D341Med (cell line): ENCODE measurements at places on chromosomes 16 and 17.
A peak's percentile ranks its signal among the peaks of the same experiment; 100 is the strongest.

GRCh38 chr16:28151180-28151579 is 60.6 kb downstream of the XPO6 start:
- no peak for DNase-seq

- DNase-seq = no peak
These were observed 74.0 kb downstream of the TANC2 start for GRCh38 chr17:63039899-63040602.

- DNase-seq = no peak
These were observed 174.6 kb upstream of the RPH3AL start for GRCh38 chr17:527247-527646.

- DNase-seq = peak; percentile 38
These were observed 21.2 kb downstream of the SMG6 start for GRCh38 chr17:2282297-2282873.

- no peak for DNase-seq
These were observed 111.3 kb downstream of the HS3ST3A1 start for GRCh38 chr17:13490427-13490826.

- no peak for DNase-seq
These were observed 123.9 kb upstream of the LHX1 start for GRCh38 chr17:36813357-36813756.

GRCh38 chr17:10197721-10198508 is 491 bp downstream of the GAS7 start:
- DNase-seq = peak; percentile 27

- no peak for DNase-seq
These were observed 668 bp downstream of the ATPAF2 start for GRCh38 chr17:18038149-18038850.

DNA sequence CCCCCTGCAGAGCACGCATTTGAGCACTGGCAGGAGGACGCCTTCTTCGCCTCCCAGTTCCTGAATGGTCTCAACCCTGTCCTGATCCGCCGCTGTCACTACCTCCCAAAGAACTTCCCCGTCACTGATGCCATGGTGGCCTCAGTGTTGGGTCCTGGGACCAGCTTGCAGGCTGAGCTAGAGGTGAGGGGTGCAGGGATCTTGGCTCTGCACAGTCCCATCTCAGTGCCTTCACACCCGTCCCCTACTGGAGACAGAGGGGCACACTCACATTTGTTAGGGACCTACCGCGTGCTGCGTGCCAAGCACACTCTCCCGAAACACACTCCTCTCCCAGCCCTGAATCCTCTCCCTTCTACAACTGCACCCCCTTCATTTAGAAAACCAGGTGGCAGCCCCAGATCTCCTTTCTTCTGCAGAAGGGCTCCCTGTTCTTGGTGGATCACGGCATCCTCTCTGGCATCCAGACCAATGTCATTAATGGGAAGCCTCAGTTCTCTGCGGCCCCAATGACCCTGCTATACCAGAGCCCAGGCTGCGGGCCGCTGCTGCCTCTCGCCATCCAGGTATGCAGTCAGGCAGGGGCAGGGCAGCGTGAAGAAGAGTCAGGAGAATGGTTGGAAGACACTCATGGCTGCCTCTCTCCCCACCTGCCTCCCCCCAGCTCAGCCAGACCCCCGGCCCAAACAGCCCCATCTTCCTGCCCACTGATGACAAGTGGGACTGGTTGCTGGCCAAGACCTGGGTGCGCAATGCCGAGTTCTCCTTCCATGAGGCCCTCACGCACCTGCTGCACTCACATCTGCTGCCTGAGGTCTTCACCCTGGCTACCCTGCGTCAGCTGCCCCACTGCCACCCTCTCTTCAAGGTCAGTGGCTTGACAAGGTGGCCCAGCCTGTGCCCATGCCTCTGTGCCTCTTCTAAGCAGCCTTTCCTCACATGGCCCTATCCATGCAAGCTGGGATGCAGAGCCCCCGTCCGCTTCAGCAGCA is 6.3 kb downstream of the ALOX15B start:
- no peak for DNase-seq

DNA sequence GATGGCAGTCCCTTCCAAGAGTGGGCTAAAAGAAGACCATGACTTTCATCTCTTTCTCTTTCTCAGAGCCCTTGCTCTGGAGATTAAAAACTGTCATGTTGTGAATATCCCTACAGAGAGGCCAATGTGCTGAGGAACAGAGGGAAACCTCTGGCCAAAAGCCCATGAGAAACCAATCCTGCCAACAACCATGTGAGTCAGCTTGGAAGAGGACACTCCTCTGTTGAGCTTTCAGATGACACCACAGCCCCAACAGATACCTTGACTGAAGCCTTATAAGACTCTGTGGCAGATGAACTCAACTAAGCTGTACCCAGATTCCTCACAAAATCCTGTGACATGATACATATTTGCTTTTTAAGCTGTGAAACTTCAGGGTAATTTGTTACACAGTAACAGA is 19.6 kb downstream of the CPPED1 start:
- DNase-seq = no peak

DNA sequence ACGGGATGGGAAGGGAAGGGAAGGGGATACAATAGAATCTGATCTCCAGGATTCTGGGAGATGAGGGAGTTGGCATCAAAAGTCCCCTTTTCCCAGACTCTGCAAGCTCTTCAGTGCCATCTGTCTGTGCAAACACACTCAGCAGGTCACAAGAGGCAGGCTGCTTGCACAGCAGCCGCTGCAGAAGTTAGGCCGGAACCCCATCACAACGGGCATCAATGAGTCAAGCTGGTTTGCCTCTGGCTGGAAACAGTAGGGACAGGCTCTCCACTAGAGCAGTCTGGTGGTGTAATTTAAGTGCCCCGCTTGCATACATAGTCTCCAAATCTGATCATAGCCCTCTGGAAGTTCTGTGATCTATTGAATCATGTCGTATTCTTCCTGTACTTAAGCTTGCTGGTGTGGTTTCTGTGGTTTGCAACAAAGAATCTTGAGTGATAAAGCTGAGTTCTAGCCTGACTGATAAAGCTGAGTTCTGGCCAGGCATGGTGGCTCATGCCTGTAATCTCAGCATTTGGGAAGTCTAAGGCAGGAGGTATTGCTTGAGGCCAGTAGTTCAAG is 33.7 kb upstream of the KDM8 start:
- DNase-seq = peak; percentile 48

DNA sequence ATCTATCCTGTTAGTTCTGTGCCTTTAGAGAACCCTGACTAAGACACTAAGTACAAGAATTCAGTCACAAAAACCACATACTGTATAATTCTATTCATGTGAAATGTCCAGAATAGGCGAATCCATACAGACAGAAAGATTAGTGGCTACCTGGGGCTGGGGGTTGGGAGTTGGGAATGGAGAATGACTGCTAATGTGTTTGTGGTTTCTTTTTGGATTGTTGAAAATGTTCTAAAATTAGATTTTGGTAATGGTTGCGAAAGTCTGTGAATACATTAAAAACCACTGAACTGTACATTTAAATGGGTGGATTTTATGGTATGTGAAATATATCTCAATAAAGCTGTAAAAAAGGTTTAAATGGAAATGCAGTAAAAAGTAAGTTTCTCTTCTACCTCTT is 80.4 kb upstream of the AKTIP start:
- DNase-seq = no peak

DNA sequence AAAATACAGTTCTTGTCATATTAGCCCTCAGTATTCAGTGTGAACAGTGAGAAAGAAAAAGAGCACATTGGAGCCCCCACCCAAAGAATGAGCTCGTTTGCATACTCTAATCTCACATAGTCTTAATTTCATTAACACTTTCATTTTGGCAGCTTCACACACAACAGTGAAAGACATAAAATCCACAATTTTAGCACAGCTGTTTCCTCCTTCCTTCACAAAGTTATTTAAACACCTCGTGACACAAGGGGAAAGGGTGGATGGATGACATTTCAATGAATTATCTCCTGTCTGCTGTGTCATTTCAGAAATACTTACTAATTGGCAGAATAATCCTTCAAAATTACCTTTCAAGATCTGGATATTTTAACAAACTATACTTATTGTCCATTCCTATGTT is 299.3 kb downstream of the KCNJ2 start:
- no peak for DNase-seq

DNA sequence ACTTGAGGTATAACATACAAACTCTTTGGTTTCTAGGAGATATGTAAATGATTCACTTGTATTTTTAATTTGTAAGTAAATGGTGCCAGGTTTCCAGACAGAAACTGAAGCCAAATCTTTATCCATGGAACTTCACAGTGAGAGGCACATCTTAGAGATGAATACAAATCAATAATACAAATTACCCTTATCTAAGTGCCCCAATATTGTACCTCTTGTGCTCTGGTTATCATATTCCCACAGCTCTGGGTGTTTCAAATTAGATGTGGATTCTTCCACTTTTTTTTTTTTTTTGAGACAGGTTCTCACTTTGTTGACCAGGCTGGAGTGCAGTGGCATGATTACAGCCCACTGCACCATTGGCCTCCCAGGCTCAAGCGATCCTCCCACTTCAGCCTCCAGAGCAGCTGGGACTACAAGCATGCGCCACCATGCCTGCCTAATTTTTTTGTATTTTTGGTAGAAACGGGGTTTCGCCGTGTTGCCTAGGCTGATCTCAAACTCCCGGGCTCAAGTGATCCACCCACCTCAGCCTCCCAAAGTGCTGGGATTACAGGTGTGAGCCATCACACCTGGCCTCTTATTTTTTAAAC is 38.0 kb upstream of the DHX40 start:
- no peak for DNase-seq

DNA sequence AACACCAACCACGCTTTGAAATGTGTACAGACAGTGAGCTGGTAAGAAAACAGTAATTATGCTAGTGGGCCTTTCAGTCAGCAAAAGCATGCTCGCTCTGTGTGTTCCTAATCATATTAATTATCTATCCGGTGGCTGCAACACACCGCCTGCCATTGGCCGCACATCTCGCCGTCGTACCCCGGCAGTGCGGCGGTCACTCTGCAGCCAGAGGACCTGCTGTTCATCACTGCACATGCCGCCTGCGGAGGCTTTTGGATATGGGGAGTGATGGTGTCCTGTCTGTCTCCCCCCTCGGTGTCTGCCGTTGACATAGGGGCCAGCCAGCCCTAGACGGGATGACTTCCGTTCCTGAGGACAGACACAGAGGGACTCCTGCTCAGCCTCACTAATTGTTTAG is 68.5 kb downstream of the RPA1 start:
- DNase-seq = no peak

- no peak for DNase-seq
These were observed 262.3 kb downstream of the C16orf95 start for GRCh38 chr16:87054856-87055255.

- no peak for DNase-seq
These were observed 164.2 kb downstream of the CNTNAP4 start for GRCh38 chr16:76441391-76441790.

- no peak for DNase-seq
These were observed 10.5 kb downstream of the CEP295NL start for GRCh38 chr17:78892520-78892919.

DNA sequence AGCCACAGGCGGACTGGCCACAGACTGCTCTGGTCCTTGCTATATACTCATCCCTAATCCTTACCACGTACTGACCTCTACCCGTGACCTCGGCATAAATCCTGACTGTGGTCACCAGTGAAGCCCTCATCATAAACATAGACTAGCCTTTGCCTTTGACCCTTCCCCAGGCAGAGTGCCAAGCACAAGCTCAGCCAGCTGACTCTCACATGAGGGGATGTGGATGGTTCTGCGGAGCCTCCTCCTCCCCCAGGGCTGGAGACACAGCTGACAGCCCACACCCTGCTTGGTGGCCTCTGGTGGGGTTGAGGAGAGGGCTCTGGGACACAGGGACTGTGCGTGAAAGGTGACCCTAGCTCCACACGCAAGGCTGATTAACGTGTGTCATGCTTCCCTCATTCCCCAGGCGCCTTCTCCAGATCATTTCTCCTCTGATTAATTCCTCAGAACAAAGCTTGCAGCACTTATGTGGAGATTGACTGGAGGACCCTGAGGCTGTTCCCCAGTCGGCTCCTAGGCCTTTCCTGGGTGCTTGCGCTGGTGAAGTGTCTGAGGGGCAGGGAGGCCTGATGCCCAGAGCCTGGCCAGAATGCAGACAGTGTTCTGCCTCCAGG is 241.5 kb upstream of the NLRP1 start:
- DNase-seq = no peak

- no peak for DNase-seq
These were observed 14.1 kb downstream of the ALDH3A1 start for GRCh38 chr17:19733953-19734526.

GRCh38 chr16:84973776-84974523 is 37.4 kb downstream of the ZDHHC7 start:
- no peak for DNase-seq

DNA sequence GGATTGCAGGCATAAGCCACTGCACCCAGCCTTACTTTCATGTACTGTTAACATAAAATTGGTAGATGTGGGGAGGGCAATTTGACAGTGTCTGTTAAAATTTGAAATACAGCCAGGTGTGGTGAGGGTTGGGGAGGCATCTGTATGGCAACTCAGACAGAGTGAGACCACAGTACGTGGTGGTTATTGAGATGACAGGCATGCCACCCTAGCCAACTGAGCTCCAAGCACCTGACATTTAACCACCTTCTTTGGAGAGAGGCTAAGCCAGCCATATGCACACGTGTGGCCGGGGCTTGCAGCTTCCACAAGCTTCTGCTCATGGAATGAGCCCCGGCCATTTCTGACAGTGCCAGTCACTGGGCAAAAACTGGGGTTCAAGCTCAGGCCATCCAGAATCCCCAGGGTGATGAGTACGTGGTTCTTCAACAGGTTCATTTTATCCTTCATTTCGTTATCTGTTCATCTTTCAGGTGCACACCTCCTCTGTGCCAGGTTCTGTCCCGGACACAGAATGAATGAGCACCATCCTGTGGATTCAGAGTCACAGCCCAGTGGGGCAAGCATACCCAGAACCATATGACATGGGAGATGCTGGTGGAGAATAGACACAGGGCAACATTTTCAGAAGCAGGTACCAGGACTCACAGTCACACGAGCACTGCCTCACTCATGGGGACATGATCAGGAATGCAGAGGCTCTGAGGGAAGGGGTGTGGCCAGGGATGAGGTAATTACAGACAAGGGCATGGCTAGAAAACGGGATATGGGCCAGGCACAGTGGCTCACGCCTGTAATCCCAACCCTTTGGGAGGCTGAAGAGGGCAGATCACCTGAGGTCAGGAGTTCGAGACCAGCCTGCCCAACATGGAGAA is 36.2 kb downstream of the C16orf82 start:
- peak; percentile 2 for DNase-seq

GRCh38 chr17:80482555-80483308 is 6.3 kb upstream of the NPTX1 start:
- DNase-seq = no peak

- no peak for DNase-seq
These were observed 25.4 kb downstream of the CCR7 start for GRCh38 chr17:40539711-40540411.

- DNase-seq = no peak
These were observed 80.2 kb upstream of the ALOX12 start for GRCh38 chr17:6915620-6916019.

GRCh38 chr16:77165006-77165405 is 26.0 kb upstream of the MON1B start:
- no peak for DNase-seq

GRCh38 chr17:36717088-36717487 is 115.7 kb downstream of the MRM1 start:
- no peak for DNase-seq

- peak; percentile 99 for DNase-seq
These were observed 11.8 kb downstream of the ENDOV start for GRCh38 chr17:80426671-80427326.

- DNase-seq = no peak
These were observed 9.1 kb downstream of the TSPOAP1 start for GRCh38 chr17:58319173-58320162.
